ENCODE measurements at places on chromosomes 7 and 10.

DNA sequence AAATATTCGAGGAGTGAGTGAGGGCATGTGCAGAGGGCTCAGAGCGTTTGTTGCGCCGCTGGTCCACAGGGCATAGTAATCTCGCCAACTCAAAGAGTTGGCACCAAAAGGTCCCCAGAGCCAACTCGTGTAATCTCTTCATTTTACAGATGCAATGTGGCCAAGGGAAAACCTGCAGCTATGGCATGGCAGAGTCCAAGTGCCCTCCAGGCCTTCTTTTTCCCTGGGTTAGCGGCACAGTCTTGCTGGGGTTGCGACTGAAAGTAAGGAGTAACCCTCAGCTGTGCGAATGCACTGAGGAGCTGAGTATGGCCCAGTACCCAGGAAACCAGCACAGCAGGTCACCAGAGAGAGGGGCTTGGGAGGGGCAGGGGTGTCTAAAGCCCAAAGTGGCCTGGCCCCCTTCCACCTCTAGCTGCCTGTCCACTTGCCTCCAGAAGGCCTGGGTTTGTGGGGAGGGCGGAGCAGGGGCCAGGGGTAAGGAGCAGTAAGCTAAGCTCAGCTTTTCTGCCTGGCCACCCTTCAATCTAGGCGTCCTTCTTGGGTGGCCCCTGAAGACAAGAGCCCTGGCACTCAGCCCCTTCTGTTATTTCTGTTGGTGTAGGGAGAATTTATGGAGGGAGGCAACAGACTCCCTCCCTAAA lies 3.3 kb upstream of the GAD2 start:
- DNase-seq: no peak

GRCh38 chr10:49564461-49565009 lies 25.6 kb upstream of the ERCC6 start:
- DNase-seq: no peak

DNA sequence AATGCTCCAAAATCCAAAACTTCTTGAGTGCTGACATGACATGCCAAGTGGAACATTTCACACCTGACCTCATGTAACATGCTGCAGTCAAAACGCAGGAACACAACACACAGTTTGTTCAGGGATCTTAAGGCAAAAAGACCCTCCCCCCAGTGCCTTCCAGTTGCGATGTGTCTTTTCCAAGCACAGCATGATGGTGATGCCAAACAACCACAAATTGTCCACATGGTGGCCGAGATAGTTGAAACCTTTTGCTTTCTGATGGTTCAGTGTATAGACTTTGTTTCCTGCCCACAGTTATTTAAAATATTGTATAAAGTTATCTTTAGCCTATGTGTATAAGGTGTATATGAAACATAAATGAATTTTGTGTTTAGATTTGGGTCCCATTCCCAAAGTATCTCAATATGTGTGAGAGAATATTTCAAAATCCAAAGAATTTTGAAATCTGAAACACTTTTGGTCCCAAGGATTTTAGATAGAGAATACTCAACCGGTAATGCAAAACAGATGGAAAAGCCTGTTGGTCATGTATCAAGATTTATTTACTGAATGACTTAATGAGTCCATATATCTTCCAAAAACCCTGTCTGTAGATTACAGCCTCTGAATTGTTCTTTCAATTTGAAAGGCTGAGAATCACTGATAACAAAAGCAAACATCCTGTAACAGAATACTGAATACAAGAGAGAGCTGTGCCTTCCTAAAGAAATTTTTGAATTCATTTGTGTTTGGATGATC lies 93.4 kb upstream of the OIT3 start:
- DNase-seq: no peak

DNA sequence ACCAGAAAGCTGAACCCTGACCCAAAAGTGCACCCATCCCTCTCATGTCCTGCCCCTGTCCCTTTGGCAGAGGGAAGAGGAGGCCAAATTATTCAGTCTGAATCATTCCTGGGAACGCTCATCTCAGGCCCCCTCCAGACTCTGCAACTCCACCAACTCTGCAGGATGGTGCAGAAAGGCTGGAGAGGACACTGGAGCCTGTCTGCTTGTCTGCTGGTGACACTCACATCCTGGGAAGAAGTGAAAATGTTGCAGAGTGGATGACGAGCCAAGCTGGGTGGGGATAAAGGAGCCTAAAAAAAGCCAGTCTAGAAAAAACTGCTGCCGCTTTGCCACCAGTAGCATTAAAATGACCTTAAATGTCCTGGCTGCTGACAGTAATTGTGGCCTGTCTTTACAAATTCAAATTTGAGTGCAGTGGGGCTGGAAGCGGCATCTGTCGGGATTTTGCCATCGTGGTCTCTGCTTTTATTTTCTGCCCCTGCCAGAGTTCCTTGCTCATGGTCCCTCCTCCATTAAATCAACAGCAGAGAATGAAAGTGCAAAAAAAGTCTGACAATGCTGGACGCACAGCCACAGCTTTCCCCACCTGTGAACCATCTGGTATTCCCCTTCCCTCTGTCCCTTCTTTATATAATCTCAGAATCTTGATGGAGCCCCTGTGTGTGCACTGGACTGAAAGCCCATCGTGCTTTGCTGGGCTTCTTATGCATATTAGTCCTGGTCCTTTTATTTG lies 63.9 kb downstream of the STK17A start:
- DNase-seq: no peak

DNA sequence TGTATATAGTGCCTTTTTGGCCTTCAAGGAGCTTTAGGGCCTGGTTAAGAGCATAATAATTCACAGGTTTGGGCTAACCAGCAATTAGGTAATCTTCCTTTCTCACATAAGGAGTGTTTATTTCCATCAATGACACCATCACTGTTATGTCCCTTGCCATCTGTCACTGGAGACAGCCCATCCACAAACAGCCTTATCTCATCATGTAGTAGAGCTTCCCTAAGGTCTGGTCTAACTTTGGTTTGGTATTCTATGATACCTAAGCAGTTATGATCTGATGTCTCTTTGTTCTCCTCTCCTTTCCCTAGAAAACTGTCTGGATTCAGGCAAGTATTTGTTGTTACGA lies 26.4 kb downstream of the MAPK8 start:
- DNase-seq: no peak

- no peak for DNase-seq
These were observed 226.5 kb upstream of the AKR1E2 start for GRCh38 chr10:4599471-4599870.

DNA sequence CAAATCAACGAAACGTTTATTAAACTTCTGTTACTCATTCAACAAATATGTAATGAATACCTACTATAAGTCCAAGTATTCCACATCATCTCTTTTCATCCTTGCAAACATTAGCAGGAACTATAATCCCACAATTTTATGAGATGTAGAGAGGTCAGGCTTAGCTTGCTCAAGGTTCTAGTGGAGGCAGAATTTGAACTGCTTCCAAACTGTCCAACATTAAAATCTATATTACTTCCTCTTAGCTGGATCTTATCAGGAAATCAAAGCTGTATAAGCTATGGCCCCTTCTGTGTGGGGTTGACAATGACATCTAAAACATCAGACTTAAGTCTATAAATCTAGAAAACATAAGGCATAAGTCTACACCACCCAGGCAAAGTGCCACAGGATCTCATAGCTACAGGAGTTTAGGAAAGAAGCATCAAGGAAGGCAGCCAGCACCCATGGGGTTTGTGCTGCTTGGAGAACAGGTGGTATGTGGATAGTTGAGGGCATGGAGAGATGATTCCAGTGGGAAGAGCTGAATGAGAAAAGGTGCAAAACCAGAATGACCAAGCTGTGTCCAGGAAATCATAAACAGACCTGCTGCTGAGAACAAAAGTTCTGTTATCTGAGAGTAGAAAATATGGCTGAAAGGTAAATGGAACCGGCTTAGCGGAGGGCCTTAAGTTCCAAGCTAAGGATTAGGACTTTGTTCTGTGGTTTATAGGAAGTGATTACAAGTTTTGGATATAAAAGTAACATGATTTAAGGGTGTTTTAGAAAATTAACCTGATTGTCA lies 34.5 kb downstream of the PAPSS2 start:
- no peak for DNase-seq

GRCh38 chr7:104160375-104160774 lies 47.4 kb downstream of the ORC5 start:
- no peak for DNase-seq

GRCh38 chr10:13671904-13672303 lies 85.1 kb downstream of the PRPF18 start:
- no peak for DNase-seq

GRCh38 chr10:69847883-69848282 lies 46.2 kb downstream of the COL13A1 start:
- DNase-seq: no peak

GRCh38 chr7:15753887-15754579 lies 67.5 kb upstream of the MEOX2 start:
- DNase-seq: no peak

- no peak for DNase-seq
These were observed 1.7 kb downstream of the ARHGAP12 start for GRCh38 chr10:31926765-31927564.

GRCh38 chr10:43304687-43305333 lies 37.9 kb upstream of the RASGEF1A start:
- DNase-seq: peak; percentile 48

GRCh38 chr10:78407966-78408365 lies 374.3 kb downstream of the RPS24 start:
- no peak for DNase-seq

DNA sequence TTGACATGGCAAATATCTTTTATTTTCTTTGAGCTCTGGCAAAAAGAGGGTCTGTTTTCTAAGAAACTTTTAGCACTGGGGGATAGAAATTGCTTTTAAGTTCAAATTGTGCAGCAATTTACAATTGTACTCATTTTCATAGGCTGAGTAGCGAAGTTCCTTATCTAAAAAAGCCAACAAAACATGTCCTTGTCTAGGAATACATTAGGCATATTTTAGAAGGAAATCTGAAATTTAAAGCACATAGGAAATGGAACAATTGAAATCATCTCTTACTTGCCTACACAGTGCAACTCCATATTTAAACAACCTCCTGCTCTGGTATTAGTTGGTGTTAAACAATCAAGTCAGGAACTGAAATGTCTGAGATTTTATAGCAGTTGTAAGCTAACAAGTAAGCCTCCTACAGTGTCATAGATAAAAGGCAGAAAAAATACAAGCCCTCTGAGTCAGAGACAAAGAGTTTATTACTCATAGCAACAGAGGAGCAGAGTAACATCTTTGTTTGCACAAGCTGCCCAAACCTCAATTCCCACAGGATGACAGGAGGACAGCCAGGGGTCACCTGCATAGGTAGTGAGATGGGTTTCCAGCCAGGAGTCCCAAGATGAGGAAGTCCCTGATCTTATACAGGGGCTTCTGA lies 280.2 kb upstream of the HGF start:
- no peak for DNase-seq

DNA sequence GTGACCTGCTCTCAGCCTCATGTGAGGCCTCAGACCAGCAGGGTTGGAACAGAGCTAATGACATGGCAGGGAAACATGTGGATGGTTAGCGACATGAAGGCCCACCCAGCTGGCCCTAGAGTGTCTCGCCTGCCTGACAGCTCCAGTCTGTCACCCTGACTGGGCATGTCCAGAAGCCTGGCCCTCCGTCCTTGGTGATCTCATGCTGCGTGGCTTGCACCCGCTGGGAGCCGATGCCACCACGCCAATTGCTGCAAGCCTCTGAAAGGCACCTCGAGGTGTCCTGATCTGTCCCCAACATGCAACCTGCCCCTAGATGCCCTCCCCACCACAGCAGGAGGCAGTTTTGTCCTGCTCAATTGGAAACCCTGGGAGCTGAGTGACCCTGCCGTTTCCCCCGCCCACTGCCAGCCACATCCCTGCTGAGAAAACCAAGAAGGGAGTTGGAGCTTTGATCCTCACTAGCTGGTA lies 27.8 kb upstream of the RET start:
- DNase-seq: no peak

- no peak for DNase-seq
These were observed 46.8 kb downstream of the BAIAP2L1 start for GRCh38 chr7:98354052-98354451.

- DNase-seq: no peak
These were observed 409.8 kb upstream of the ZMIZ1 start for GRCh38 chr10:78658645-78659597.

- no peak for DNase-seq
These were observed 10.6 kb upstream of the GRB10 start for GRCh38 chr7:50793120-50793946.

DNA sequence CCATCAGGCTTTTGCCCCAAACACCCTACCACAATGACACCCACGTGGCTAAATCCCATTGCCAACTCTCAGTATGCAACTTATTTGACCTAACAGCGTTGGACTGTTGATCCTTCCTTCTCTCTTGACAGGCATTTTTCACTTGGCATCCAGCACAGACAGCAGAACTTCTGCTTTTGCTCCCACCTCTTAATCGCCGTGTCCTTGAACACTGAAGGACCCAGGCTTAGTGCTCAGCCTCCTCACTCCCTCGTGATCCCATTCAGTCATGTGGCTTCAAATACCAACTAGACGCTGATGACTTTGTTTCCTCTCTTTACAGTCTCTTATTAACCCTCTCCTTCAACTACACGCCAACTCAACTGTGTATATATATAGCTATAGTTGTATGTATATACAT lies 25.0 kb downstream of the ZFAND2A start:
- DNase-seq: no peak

GRCh38 chr10:31036209-31036608 lies 4.5 kb upstream of the ZNF438 start:
- DNase-seq: no peak

DNA sequence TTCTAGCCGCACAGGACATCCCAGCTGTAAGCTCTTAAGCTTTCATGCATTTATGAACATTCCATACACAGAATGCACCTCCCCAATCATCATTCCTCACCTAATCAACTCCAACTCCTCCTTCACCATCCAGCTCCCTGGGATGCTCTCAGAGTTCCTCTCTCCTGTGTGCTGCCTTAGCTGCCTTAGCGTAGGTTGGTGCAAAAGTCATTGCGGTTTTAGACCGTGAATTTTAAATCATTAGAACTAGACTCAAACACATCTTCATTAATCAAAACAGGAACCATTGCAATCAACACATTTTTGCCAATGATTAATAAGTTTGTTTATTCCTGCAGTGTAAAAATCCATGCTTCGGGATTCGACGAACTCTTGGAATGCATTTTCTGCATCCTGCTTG lies 159.9 kb upstream of the CDCA7L start:
- DNase-seq: no peak

GRCh38 chr10:110893559-110894179 lies 21.9 kb downstream of the PDCD4 start:
- DNase-seq: no peak

GRCh38 chr7:21317966-21318915 lies 109.6 kb upstream of the SP4 start:
- DNase-seq: no peak

GRCh38 chr10:18000601-18001000 lies 48.9 kb downstream of the SLC39A12 start:
- no peak for DNase-seq

DNA sequence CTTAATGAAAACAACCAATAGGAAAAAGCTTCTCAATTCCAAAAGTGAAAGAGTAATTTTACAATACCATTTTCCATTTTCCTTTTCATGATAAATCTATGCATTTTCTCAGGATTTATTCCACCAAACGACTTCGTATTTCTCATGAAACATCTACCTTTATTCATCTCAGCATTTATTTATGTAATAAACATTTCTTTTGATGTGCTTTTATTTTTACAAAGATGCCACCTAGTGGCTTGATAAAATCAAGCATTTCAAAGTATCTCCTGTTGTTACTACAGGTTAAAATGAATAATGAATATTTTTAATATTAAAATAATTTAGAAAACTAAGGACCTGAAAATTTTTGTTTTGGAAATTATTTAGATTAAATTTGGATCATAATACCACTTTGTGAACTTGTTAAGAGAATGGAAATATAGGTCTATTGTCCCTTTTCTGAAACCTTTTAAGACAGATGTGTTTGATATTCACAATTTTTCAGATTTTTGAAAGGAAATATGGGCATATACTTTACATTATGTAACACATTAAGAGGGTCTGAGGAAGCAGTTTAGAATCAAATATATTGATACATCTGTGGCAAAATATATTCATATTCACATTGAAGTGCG lies 2.7 kb upstream of the IQUB start:
- DNase-seq: no peak
